ENCODE measurements at places on chromosomes 2 and 18.

DNA sequence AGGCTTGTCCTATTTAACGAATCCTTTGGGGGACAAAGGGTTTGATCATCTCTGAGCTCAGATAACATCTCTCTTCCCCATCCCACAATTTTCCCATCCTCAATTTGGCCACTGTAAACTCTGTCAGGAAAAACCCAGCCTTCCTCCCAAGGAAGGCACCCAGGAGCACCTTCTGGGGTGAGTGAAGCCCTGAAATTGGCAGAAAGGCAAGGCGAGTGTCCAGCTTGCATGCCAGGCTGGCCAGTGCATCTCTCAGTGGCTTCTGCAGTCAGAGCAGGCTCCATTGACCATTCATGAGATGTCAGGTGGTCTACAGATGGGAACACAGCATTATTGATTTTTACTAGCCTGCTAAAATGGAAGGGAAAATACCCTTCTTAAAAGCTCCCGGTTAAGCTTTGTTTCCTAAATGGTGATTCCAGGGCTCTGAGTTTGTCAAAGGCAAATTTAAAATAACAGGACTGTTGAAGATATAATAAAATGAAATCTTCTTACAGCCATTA is 83.2 kb upstream of the BOD1L2 start:
- no peak for DNase-seq

GRCh38 chr2:54901224-54901986 is 148.8 kb downstream of the RTN4 start:
- DNase-seq, result no peak

DNA sequence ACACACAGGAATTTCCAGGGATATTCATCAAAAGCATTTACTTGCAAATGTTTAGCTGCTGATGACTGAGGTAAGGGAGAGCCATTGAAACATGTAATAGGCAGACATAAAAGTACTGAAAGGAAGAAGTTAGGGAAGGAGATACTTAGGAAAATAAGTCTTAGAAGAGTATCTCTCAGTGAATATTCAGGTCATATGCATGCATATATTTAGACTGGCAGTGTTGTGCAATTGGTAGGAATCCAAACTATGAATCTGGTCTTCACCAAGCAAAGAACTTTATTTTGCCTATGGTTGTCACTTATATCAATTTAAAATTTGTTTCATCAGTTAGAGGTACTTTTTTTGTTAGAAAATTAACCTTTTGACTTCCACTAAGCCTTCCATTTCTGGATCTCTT is 1490.7 kb downstream of the SUCLG1 start:
- DNase-seq, result no peak

GRCh38 chr2:239836021-239836765 is 188.9 kb downstream of the NDUFA10 start:
- no peak for DNase-seq

DNA sequence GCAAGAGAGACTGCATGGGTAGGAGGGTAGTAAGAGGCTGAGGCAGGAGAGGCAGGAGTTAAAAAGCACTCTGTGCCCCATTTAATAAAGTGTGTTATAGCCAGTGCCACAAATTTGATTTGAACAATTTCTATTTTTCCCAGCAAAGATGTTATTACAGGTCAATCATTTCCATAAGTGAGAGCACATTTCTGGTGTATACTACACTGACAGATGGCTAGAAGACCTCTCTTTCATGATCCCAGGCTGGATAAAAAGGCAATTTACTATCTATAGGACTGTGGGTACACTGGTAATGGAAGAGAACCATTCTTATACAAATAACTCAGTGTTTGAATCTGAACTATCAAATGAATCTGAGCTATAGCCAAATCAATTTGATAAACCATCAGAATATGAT is 176.2 kb downstream of the FSHR start:
- no peak for DNase-seq

Measured in stimulated activated CD4-positive, alpha-beta T cell treated with anti-CD3 and anti-CD28 coated beads, Interleukin-12 subunit alpha, Interleukin-12 subunit beta, amount 100 ng/mL, for 24 hours (primary cell).